Amniotic stem cell (primary cell): ENCODE measurements at places on chromosomes 1 and 21.

- DNase-seq = no peak
Measured at GRCh38 chr1:47231301-47232186, 481 bp downstream of the TAL1 start.

DNA sequence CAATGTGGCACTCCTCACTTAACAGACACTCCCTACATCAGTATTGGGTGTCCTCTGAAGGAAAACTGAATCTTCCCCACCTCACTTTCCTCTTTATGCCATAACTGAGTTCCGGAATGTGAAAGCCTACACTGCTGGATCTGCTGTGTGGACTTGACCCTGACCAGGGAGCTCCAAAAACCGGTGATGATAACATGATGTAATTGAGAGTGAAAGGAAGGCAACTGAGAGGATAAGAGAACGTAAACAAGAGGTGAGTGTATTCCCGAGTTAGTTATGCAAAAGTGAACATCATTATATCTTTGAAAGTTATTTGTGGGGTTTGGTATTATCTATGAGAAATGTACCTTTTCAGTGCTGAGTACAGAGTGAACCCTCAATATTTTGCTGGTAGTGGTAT is 1794.8 kb downstream of the MRPL39 start:
- no peak for DNase-seq

DNA sequence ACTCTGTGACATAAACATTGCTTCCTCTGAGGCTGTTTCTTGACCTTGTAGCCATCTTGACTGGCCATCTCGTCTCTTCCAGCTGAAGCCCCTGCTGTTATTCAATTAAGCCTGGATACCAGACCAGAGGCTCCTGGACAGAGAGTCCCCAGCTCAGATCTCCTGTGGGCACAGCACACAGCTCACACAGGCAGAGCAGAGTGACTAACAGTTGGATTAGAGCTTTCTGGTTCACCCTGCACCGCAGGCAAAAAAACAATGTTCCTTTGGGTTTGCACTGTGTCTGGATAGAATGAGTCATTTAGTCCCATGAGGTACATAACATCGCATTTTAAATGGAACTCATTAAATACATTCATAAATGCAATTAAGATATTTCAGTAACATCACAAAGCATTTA is 33.4 kb upstream of the USH2A start:
- DNase-seq = peak; percentile 52

DNA sequence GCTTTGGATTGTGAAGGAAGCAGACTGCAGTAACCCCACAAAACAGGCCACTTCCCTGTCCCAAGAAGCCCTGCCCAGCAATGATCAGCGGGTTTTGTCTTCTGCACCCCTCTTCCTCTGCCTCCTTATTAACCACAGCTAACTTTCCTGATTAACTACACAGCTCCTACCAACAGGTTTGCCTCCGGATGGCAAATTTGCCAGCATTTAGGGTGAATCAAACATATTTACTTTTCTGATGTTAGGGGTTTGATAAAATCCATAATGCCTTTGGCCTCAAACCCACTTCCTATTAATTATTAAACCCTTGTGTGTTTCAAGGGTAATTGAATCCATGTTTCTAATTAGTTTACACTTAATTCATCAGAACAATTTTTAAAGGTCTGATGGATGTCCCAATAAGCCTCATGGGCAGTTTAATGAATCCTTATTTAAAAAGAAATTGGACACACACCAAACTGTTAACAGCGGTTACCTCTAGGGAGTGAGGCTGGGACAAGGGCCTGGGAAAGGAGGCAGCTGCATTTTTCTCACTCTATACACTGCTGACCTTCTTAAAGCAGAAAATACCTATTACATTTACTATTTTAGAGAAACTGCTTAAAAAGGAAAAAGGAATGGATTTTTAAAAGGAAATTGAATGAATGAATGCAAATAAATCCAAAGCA is 91.9 kb downstream of the CSMD2 start:
- no peak for DNase-seq

GRCh38 chr1:117654493-117655219 is 48.8 kb downstream of the TENT5C start:
- DNase-seq = no peak

GRCh38 chr21:46028573-46029091 is 47.1 kb downstream of the COL6A1 start:
- no peak for DNase-seq

GRCh38 chr1:232108598-232108997 is 482.0 kb downstream of the DISC1 start:
- DNase-seq = no peak

- DNase-seq = no peak
Measured at GRCh38 chr1:108850929-108851328, 6.0 kb downstream of the AKNAD1 start.

DNA sequence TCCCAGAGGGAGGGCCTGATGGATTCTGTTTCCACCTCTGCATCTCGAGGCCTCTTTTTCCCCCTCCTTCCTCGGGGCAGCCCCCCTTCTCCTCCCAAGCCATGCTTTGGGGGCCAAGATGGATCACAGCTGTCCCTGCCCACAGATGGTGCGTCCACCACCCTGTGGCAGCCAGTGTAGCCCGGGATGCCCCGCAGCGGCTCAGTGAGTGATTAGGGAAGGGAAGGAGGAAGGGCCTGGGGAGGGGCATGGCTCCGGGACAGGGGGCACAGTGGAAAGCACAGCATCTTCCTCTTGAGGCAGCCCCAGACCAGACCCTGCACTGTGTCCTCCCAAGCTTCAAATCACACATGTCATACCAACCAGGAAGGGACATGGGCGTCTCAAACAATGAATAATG is 622.4 kb downstream of the MATN1 start:
- no peak for DNase-seq

DNA sequence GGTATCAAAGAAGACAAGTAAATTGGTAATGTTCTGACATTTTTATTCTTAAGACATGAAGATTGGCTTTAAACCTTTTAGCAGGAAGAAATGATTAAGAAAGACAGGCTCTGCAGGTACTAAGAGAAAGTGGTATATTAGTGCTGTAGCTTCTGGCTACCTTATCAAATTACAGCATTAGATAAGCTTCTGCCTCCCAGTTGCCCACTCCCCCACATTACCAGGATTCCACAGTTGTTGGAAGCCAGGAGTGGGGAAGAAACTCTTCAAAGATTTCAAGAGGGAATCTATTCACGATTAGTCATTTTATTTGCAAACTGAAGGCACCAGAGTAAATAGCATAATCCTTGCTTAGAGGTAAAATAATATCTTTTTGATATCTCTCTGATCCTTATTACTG is 274.9 kb downstream of the LMO4 start:
- no peak for DNase-seq

- DNase-seq = no peak
Measured at GRCh38 chr1:1199961-1200875, 6.2 kb downstream of the TNFRSF18 start.

DNA sequence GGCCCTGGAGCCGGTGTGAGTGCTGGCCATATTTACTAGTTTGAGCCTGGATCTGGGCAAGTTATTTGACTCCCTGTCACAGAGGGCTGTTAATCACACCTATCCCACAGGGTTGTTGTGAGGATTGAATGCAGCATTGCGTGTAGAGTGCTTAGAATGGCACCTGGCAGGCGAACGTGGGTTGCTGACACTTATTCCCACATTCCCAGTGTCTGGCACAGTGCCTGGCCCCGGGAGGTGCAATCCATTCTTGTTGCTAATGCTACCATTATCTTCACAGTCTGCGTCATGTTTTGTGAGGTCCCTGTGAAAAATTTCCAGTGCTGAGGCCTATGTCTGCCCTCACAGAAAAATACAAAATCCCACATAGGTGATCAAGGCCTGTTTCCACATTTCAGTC is 66.1 kb downstream of the CD2 start:
- no peak for DNase-seq

GRCh38 chr1:86429122-86429725 is 5.3 kb downstream of the CLCA2 start:
- DNase-seq = no peak

DNA sequence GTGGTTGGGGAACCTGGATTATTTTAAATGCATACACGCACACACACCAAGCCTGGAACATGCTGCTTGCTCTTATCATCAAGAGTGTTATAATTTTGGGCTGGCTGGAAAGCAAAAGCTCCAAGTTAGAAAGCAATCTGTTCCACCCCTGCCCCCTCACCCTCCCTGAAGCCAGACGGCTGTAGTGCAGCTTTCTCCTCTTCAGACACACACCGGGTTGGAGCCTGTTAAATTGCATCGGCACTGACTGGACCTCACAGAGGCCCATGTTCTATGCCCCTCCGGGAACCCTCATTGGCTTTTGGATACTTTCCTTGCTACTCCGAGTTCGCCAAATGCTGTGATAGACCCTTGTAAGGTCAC is 90.6 kb upstream of the KCNJ15 start:
- no peak for DNase-seq

- no peak for DNase-seq
Measured at GRCh38 chr1:89832496-89833127, 11.8 kb downstream of the LRRC8D start.
